ENCODE measurements at places on chromosomes 1 and 21.

DNA sequence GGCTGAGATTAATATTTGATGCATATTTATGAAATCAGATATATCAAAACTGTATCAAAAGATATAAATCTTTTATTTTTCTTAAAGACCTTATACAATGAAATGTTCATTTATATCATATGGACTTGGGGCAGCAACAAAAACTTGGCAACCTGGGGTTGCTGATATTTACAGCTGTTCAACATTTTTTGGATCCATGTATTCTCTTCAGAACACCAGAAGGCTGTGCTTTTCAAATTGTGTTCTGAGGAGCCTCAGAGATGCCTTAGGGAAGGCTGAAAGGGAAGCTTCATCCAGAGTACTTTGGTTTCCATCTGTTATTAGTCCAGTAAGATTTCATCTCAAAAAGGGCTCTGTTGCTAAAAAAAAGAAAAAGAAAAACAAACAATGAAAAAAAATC lies 94.8 kb downstream of the DISC1 start:
- no peak for DNase-seq

DNA sequence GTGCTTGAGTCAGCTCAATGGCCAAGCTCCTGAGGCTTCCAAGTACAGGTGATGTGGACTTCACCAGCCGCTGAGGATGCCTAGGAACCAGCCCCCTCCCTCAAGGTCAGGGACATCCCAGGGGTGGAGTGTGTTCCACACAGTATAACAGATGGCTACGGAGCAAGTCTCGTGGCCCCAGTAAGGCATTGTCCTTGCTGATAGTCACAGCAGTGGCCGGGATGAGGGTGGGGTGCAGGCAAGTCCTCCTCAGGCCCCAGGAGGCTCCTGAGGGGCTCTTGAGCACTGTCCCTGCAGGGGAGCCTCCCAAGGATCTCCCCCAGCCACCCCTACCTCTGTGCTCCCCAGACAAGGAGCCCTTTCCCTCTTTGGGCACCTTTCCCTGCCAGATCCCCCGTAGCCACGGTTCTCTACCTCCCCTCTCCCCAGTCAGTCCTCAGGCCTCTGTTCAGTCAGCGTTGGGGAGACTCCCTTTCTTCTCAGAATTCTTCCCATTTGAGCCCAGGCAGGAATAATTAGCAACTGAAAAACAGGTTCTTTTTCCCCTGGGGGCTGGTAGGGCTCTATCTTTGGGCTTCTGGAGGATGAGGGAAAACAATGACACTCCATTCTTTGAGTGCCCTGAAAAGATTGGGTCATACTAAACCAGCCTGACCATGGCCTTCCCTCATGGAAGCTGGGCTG lies 7.1 kb upstream of the THEM5 start:
- DNase-seq, result no peak

- DNase-seq, result no peak
Observed at GRCh38 chr1:216221260-216221700, 202.0 kb downstream of the USH2A start.

DNA sequence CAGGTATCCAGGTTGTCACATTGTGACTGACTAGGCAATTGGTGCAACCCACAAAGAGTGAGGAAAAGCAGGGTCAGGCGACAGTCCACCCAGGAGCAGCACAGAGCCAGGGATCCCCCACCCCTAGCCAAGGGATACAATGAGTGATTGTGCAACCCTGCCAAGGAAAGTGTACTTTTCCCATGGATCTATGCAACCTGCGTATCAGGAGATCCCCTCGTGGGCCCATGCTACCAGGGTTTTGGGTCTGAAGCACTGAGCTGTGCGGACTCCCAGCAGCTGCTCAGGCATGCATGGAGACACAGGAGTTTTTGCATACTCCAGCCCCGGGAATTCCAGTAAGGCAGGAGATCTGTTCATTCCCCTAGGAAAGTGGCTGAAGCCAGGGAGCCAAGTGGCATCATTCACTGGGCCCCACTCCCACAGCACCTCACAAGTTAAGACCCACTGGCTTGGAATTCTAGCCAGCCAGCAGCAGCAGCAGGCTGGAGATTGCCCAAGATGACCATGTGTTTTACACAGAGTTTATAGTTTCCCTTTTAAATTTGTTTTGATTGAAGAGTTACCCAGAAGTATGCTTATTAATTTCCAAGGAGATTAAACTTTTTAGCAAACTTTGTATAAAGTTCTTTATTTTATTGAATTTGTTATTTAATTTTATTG lies 136.0 kb downstream of the LTN1 start:
- DNase-seq, result no peak

- no peak for DNase-seq
Observed at GRCh38 chr21:32447224-32447623, 34.7 kb downstream of the EVA1C start.

DNA sequence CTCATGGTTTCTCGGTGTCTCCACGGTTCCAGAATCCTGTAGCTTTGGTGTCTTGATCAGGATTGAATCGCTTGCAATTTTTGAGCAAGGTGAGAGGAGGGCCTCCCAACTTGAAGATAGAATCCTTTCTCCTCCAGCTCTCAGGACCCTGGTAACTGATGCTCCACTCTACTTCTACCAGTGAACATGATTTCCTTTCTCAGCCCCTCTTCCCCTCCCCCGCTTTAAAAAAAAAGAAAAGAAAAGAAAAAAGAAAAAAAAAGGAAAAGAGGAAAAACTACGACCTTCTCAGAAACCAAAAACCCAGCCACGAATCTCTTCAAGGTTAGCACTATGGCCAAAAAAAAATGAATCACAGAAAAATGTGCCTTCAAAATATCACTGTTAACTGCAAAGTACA lies 1.2 kb downstream of the ARHGEF11 start:
- DNase-seq, result no peak

DNA sequence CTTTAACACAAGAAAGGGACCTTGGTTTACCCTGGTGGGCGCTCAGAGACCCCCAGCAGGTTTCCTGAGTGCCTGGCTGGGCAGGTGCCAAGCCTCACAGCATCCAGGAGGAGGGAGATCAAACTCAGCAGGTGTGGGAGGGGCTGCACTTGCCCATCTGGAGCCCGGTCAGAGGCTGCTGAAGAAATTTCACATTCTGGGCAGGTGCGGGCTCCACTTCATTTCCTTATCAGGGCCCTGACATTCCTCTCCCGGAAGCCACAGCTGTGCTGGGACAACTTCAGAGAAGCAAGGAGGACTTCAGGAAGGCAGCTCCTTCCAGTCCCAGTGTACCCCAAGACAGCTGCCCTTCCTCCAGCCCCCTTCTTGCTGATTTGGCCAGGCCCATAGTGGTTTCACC lies 82.9 kb downstream of the ITPKB start:
- DNase-seq, result no peak

- DNase-seq, result no peak
Observed at GRCh38 chr1:226111883-226112261, 49.4 kb downstream of the H3-3A start.

- no peak for DNase-seq
Observed at GRCh38 chr21:19276665-19277064, 873.1 kb upstream of the TMPRSS15 start.

- DNase-seq, result no peak
Observed at GRCh38 chr1:161133220-161133740, 813 bp upstream of the DEDD start.

- DNase-seq, result no peak
Observed at GRCh38 chr1:80047791-80048190, 1041.3 kb upstream of the ADGRL4 start.

GRCh38 chr1:110190282-110190929 lies 19.7 kb upstream of the KCNC4 start:
- no peak for DNase-seq

- no peak for DNase-seq
Observed at GRCh38 chr1:27593678-27594563, 10.0 kb downstream of the AHDC1 start.

- no peak for DNase-seq
Observed at GRCh38 chr1:160009081-160009480, 22.7 kb downstream of the PIGM start.

- no peak for DNase-seq
Observed at GRCh38 chr21:28104346-28104745, 888.3 kb downstream of the LTN1 start.

GRCh38 chr1:84480650-84481049 lies 1.6 kb downstream of the RPF1 start:
- no peak for DNase-seq

- DNase-seq, result no peak
Observed at GRCh38 chr1:242718967-242719366, 194.5 kb upstream of the PLD5 start.

DNA sequence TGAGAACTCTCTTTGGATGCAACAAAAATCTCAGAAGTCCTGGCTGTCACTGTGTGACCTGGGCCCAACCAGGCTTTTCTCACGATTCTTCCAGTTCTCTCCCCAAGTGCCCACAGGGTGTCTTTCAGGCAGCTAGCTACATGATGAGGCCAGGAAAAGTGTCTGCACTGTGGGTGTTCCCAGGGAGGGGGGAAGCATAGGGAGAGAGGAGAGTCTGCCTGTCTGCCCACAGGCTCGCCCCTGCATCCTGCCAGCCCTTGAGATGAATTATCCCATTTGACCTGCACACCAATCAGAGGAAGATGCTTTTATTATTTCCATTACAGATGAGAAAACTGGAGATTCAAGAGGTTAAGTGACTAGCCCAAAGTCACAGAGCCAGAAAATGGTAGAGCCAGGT lies 27.8 kb downstream of the FOXO6 start:
- no peak for DNase-seq

DNA sequence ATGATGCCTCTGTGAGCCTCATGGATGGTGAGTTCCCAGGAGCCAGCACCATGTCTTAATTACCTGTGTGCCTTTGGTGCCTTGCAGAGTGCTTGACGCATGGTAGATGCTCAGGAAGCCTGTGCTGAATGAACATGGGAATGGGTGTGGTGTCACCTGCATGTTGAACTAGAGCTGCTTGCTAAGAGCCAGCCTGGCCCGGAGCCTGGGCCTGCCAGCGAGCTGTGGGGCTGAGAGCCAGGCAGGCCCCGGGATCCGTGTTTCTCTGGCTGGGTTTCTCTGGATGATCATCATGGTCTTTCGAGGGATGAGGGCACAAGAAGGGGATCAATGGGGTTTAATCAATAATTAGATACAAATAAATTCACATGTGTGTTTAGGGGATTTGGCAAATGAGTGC lies 6.7 kb upstream of the TEX35 start:
- no peak for DNase-seq

- peak; percentile 71 for DNase-seq
Observed at GRCh38 chr1:44801491-44802305, 1.5 kb downstream of the PLK3 start.

DNA sequence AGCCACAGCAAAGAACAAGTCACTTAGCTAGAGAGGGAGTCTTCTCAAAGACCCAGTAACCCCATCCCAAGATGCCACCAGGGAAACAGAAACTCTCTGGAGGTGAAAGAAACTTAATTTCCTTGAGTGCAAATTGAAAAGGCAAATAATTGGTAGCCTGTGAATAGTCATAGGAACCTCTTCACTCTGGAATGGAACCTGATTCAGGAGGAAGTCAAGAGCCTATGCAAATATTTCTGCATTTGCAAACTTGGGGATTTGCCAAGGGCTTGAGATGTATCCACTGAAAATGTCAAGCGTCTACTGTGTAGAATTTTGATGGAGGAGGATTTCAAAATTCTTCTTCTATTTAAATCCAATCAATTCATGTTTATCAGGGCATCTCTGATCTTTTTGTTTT lies 5.7 kb downstream of the HIVEP3 start:
- no peak for DNase-seq

- no peak for DNase-seq
Observed at GRCh38 chr1:170073893-170074249, 624 bp downstream of the KIFAP3 start.

- no peak for DNase-seq
Observed at GRCh38 chr21:39066829-39067780, 116.1 kb downstream of the PSMG1 start.

DNA sequence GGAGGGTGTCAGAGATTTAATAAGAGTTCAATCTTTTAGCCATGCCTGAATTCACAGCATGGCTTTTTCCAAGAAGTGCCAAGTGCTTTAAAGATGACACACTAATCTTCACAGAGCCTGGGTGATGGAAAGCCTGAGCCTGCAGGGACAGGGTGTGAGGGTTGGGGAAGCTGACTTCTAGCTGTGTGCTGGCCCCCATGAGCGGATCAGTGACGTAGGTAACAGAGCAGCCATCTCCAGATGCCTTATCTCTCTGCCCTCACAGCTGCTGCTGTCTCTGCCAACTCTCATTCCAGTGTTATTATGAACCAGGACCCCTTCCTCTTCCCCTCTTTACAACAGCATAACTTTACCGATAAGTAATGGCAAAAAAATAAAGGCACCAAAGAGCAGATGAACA lies 30.6 kb downstream of the FAM78B start:
- DNase-seq, result no peak

- DNase-seq, result no peak
Observed at GRCh38 chr1:174726167-174726879, 273.4 kb upstream of the CACYBP start.

GRCh38 chr1:32878637-32879041 lies 7.7 kb upstream of the HPCA start:
- DNase-seq, result no peak

DNA sequence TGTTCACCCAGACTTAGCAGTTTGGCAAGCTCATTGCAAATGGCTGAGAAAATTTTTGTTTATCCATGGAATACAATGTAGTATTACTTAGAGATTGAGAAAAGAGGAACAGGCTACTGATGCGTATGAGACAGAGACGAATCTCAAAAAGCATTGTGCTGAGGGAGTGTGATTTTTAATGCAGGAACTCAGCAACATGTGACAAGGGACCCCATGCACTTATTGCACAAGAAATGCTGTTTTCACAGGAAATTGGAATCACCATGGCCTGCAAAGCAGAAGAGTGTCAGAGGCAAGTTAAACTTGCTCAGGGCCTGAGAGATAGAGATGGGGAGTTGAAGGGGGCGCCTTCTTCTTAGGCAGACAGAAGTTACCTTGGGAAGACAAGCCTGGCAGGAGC lies 32.6 kb upstream of the TLR5 start:
- no peak for DNase-seq

DNA sequence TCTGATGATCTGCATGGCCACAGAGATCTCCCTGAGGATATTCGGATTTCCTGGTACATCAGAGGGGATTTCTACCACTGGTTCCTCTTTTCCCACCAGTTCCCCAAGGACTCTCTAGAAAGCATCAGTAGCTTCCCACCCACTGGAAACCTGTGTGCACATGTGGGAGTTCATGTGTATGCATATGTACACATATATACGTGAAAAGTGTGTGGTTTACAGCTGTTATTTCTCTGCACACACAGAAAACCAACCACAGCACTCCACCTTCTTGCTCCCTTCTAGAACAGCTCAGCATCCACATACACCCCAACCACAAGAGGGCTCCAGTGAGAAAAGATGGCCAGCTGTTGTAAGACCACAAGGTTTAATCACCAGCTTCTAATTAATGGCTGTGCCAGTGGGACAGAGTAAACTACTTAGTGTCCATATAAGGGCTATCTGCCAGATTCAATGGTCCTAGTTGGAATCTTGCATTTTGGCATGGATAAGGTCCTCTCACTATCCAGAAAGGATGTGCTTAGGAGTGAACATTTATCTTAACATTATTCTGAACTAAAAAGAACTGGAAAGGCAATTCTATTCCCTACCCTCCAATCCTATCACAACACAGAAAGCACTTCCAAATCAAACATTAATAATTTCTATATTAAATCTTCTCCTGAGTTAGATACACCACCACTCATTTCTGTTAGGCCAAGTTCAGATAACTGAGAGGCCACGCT lies 24.1 kb downstream of the GPR3 start:
- DNase-seq, result peak; percentile 75
